HCT116 (cell line): ENCODE measurements at places on chromosomes 7 and 10. TPM values are rescaled to one million over a fixed set of nuclear protein-coding genes. Genes with fewer than 3 reads are reported as not detected.

Gene NEUROD6
- not detected for total RNA-seq

Gene GPR26
- total RNA-seq, result not detected

Gene CLCN1
- 0.47 TPM for total RNA-seq

GRCh38 chr7:54798530-54798929, 39.5 kb upstream of the SEC61G start:
- DNase-seq, result no peak
- no peak overlapping the region for H3K4me3 ChIP-seq
- no peak overlapping the region for H3K27ac ChIP-seq
- peaks cover 3% of the 10 kb centered on the region; the same call in 1 of the 2 replicates for H3K4me1 ChIP-seq

- no peaks in the 10 kb centered on the region for H3K36me3 ChIP-seq
- no peak for DNase-seq
- H3K27ac ChIP-seq, result no peak overlapping the region
Observed at GRCh38 chr7:70647801-70648498, 484.0 kb upstream of the GALNT17 start.

- peaks cover 11% of the 10 kb centered on the region for H3K4me1 ChIP-seq
- H3K27me3 ChIP-seq, result no peaks in the 10 kb centered on the region
- H3K36me3 ChIP-seq, result no peaks in the 10 kb centered on the region
- H3K27ac ChIP-seq, result no peak overlapping the region
Observed at GRCh38 chr7:5831196-5831595, 49.4 kb upstream of the OCM start.
